Fibroblast of pulmonary artery (primary cell): ENCODE measurements at places on chromosomes 11 and 22.

DNA sequence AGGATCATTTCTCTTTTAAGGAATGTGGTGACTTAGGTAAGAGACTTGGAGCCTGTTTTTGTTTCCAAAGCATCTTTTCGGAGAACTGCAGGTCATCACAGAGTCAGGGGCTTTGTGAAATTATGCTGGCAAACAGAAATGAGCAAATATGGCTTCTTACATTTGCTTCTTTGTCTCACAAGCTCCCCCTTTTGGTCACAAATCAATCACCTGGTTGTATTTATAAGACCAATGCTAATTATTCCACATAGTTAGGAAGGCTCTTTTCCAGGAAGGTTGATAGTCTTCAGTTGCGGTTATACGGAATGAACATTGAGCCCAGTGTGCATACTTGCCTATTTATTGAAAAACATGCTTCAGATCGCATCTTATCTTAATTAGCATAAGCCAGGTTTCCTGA lies 34.6 kb upstream of the CEP126 start:
- DNase-seq: peak; percentile 86

- DNase-seq: no peak
Measured at GRCh38 chr11:134957540-134958335, 545.7 kb upstream of the B3GAT1 start.

- no peak for DNase-seq
Measured at GRCh38 chr11:68976095-68976494, 4.7 kb downstream of the MRGPRD start.

- no peak for DNase-seq
Measured at GRCh38 chr11:123091506-123091905, 29.6 kb upstream of the HSPA8 start.

- DNase-seq: no peak
Measured at GRCh38 chr11:84963240-84963639, 663.9 kb downstream of the DLG2 start.

GRCh38 chr11:35330931-35331330 lies 88.4 kb downstream of the SLC1A2 start:
- DNase-seq: no peak

DNA sequence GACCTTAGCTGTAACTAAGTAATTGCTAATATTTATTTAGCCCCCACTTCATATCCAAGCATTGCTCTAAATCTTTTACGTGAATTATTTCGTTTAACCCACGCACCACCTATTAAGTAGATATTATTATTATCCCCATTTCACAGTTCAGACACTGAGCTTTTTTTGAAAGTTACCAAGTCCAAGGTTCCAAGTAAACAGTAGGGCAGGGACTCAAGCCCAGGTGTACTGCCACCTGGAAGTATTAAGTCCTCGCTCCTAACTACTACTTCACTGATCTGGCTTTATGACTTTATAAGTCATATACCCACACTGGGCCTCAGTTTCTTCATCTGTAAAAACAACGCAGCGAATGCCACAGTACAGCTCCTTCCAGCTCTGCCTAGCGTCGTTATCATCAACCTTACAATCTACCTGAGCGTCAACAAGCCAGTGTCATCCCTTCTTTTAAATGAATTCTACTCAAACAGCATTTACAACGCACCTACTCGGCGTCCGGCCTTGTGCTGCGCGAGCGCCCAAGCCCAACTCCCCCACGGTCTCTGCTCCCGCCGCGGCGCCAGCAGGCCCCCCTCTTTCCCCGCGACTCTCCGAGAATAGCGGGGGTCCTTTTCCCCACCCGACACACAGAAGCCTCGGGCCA lies 624 bp downstream of the TMEM41B start:
- DNase-seq: peak; percentile 11

- no peak for DNase-seq
Measured at GRCh38 chr11:74806267-74806666, 57.6 kb downstream of the RNF169 start.
